ENCODE measurements at places on chromosomes 4 and X. TPM values are rescaled to one million over a fixed set of nuclear protein-coding genes. Genes with fewer than 3 reads are reported as not detected.

Gene AFAP1
- 4.6 TPM for total RNA-seq

Gene C4orf33
- total RNA-seq = 2.3 TPM

Gene IBSP
- total RNA-seq = not detected

Gene SLC7A11
- total RNA-seq = not detected

GRCh38 chr4:27057662-27058061 is 197.0 kb downstream of the STIM2 start:
- no peak for DNase-seq

DNA sequence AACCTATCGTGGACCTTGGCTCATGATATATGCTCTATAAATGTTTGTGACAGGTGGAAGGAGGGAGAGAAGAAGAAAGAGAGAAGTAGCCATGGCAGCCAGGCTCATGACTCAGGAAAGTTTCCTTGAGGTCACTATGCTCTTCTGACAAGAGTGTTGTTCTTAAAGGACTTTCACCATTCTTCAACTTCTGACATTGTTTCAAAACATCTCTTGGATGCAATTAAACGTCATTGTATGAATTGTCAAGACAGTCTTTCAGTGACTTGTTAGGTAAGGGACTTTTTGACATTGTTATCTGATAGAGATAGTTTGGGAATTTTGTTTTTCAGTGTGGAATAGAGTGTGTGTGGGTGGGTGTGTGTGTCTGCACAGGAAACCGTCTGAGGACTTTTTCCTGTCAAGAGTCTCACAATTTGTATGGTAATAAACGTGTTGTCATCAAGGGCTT is 617.0 kb downstream of the MID1IP1 start:
- no peak for DNase-seq

DNA sequence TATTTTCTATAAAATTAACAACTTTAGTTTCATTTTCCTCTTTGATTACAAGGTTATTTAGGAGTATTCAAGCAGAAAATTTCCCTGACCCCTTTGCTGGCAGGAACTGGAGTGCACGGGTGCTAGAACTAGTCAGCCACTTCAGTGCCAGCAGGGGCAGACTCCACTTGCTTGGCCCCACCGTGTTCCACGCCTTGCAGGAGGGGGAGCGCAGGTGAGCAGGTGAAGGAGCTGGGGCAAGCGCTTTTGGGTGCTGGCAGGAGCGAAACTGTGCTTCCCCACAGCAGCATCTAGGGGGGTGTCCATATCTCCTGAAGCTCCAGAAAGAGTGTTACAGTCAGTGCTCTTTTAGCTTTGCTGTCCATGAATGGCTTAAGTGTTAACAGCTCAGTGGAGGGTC is 45.5 kb downstream of the MID2 start:
- no peak for DNase-seq

- no peak for DNase-seq
Measured at GRCh38 chr4:108264693-108265092, 96.0 kb upstream of the LEF1 start.

- no peak for DNase-seq
Measured at GRCh38 chr4:110483516-110483915, 7.6 kb downstream of the ENPEP start.

DNA sequence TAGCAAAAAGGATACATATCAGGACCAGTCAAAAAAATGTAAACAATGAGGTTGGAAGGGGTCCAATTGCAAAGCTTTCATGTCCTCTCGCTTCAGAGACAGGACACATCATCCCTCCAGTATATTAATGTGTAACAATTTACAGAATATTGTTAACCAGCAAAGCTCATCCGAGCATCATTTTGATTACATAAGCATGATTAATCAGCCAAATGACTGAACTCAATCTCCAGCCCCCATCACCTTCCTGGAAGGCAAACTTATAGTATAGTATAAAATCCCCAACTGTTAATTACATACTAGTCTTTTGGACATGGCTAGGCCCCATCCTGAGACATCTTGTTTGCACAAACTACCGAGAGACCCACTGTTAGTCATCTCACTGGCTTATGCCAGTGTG is 77.6 kb upstream of the TRAM1L1 start:
- DNase-seq = no peak

DNA sequence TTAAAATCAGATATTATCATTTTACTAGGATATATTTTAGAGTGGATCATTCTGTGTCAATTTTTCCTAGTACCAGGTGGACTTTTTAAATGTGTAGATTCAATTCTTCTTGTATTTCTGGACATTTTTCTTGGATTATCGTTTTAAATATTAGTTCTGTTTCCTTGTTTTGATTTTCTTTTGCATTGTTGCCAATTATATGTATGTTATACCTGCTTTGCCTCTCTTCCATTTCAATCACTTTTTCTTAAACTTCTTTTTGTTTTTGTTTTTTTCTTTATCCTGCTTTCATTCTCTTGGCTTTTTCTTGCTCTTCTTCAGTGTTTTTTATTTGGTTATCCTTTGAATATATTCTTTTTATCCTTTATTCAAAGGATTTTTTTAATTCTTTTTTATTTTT is 141.0 kb downstream of the STOX2 start:
- no peak for DNase-seq

DNA sequence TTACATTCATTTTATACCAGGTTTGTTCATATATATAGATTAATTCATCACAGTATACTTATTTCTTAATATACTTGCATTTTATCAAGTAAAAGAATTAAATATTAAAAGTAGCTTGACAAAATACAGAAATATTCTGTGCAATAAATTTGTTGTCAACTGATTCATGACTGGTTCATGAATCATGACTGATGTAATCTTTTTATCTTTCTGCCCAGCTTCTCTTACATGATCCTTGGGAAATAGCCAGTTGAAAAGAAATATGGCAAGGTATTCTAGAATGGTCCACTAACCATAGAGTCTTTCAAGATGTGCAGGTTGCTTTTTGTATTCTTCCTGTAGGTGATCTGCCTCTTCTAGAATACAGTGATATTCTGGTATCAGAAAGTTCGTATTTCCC is 4.2 kb upstream of the CCNA2 start:
- DNase-seq = no peak
